Substantia nigra (tissue), 51 donors: ENCODE measurements at places on chromosomes 2 and 18.

- no peak for DNase-seq
Measured at GRCh38 chr18:43422518-43422917, 145.2 kb upstream of the SYT4 start.

- no peak for DNase-seq
Measured at GRCh38 chr2:36705326-36706020, 9.0 kb downstream of the VIT start.

GRCh38 chr2:216495656-216496055, 3.0 kb upstream of the RPL37A start:
- DNase-seq: no peak

DNA sequence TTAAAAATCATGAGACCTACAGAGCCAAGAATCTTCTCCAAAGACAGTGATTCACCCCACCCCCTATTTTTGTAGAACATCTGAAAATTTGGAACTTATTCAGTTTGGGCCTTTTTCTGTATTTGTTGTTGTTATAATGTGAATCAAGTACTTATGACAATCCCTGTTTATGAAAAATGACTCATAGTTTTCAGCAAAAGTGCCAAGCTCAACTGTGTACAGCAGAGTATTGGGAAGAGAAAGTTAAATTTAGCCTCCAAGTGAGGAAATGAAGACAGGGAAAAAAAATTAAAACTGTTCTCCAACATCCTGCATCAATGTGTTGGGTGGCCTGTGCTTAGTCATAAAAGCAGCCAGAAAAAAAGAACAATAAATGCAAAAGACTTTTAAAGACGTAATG, 46.2 kb downstream of the LRATD1 start:
- DNase-seq: no peak

DNA sequence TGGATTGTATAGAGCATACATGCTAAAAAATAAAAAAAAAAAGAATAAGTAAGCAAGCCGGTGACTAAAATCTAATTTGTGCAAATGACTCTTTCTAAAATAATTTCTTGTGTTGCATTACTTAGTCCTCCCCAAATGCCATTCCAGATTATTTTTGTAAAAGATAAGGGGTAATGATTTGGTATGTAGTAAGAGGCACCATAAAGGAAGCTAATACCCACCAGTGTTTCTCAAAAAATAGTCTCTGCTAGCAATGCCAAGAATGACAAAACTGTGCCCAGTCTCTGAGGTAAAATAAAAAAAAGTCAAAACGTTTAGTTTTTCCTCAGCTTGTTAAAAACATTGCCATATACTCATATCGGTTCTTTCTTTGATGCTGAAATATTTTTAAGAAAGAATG, 2.7 kb downstream of the METTL5 start:
- no peak for DNase-seq

- DNase-seq: no peak
Measured at GRCh38 chr2:208062961-208063360, 37.6 kb upstream of the PLEKHM3 start.

DNA sequence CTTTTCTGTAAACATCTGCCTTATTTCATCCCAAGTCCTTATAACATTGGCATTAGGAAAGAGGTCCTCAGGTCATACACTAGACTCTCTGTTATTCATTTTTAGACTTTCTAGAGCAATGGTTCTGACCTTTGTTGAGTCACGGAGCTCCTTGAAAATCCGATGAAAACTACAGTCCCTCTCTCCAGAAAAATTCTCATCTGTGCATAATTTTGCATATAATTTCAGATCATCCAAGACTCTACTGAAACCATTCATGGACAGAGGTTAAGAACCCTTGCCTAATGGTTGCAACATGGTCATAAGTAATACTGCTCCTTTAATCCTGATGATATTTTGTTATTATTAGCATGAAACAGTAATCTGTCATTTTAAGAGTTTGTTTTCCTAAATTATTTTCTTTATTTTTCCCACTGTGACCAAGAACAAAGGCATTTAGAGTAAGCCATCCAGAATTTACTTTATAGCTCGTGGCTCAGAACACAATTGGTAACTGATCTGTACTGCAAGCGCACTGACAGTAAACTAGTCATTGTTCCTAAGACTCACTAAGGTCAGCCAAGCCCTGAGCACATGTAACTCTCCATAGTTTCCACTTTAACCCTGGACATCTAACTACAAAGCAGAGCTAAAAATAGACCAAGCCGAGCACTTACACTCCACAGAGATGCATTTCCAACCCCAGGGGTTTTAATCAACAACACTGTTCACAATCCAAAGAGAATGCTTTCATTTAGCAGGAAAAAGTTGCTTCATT, 8.4 kb downstream of the MYOM1 start:
- DNase-seq: no peak

DNA sequence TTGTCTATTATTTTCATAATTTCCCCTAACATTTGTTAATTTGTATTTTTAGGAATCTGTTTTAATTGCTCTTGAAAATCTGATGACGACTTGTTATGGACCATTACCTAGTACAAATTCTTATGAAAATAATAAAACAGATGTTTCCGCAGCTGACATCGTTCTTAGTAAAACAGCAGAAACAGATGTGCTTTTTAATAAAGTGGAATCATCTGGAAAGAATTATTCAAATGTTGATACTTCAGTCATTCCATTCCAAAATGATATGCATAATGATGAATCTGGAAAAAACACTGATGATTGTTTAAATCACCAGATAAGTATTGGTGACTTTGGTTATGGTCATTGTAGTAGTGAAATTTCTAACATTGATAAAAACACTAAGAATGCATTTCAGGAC, 69.9 kb downstream of the PMS1 start:
- no peak for DNase-seq

DNA sequence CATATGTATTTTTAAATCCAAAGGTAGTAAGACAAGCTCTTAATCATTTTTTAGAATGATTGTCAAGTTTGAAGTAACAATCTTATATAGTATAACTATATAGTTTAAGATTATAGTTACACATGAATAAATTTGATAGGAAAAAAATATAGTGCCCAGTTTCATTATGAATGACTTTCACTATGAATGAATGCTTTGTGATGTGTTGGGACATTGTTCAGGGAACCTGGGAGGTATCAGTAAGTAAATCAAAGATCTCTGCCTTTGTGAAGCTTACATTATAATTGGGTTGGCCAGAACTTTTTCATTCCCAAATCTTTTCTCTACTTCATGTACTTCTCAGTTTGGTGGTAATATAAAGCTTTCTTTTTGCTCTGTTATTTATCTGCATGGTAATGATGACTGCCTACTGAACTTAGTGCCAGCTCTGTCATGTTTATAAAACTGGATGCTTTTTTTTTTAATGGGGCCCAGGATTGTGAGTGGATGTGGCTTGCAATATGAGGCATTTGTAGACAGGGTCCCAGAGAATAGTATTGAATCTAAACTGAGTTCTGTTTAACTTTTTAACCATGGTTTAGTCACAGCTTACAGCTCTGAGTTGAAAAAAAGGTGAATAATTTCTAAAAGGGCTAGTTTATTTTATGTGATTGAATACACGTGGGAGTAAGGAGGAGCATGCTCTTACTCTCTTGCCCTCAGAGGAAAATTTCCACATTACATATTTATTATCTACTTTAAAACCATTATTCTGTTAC, 23.3 kb downstream of the GLS start:
- DNase-seq: no peak

- no peak for DNase-seq
Measured at GRCh38 chr2:102940684-102941083, 178.9 kb downstream of the TMEM182 start.

DNA sequence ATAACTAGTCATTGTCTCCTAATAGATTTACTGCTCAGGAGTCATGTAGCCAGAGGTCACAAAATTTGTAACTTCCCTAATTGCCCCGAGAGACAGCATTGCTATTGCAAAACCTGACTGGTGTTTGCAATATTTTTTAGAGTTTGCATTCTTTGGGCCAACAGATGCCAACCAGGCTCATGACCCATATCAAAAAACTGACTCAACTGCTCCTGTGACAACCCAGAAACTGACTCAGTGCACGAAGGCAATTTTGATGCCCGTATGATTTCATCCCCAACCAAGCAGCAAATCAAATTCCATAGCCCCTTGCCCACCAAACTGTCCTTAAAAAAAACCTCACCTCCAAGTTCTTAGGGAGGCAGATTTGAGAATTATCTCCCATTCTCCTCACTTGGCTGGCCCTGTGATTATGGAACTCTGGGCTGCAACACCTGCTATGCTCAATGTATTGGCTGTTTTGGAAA, 951.3 kb downstream of the TSN start:
- no peak for DNase-seq

DNA sequence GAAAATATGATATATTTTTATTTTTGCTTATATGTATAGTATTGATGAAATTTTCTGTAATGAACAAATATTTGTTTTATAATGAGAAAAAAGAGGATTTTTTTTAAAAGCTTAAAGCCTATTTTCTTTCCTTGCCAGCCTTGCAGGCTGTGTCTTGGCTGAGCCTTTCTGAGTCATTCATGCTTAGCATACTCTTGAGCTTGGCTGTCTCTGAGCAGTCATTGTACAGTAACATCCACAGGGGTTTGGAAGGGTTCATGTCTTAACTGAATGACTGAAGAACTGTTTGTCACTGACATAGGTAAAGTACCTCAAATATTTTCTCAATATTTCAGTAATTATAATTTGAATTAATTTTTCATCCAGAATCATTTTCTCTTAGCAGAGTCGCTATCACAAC, 49.3 kb downstream of the GPR39 start:
- DNase-seq: no peak

GRCh38 chr2:69043736-69044400, 30.9 kb downstream of the ANTXR1 start:
- DNase-seq: no peak

DNA sequence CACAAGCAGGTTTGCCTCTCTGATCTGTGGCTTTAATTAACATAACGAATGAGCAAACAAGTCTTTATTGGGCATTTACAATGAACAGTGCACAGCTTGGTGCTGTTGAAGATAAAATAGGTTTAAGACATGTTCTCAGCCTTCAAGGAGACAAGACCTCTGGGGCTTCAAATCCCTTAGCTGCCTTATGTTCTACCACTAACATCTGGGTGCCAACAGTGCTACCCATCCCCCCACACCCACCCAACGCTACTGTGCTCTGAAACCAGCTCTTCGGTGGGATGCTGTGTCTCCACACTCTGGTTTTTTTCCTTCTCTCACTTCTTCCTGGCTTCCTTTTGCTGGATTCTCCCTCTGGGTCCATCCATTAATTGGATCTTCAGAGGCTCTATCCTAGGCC, 14.1 kb upstream of the B3GNT2 start:
- DNase-seq: no peak

DNA sequence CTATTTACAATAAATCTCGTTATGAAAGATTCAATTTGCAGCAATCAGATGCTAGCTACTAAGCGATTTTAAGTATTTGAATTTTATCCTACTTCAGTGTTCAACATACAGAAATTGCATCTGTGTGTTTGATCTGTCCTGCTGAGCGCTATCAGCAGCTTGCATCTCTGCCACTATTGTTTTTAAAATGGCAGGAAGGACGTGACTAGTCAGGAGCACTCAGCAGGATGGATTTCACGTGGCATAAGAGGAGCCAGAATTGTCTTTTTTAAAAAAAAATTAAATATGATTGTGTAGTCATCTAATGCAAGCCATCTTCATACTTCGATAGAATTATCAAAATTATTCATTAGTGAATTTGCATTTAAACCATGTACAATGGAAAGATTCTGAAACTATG, 2.8 kb upstream of the KLHL14 start:
- no peak for DNase-seq

DNA sequence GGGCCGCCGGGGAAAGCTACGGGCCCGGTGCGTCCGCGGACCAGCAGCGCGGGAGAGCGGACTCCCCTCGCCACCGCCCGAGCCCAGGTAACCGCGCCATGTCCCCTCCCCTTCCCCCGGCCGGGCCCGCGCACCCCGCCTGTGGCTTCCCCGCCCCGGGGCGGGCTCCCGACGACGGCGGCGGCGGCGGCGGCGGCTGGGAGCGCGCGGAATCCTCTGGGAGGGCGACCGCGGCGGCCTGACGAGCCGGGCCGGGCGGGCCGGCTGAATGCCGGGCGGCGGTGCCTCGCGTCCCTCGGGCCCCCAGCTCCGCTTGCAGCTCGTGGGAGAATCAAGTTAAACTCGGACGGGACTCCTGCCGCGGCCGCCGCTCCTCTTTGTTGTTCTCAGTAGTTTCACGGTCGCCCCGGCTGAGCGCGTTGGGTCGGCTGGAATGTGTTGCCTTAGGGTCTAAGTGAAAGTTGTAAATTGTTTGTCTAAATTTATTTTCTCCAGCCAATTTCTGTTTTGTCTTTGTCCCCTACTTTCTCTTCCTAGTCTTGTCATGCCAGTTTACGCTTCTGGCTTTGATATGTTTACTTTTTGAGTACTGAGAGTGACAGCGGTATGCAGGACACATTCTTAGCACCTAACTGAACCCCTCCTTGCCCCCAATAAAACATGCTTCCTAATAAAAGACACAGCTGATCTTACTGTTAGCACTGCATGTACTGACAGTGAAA, 685 bp downstream of the SMAD4 start:
- peak; percentile 70 for DNase-seq

DNA sequence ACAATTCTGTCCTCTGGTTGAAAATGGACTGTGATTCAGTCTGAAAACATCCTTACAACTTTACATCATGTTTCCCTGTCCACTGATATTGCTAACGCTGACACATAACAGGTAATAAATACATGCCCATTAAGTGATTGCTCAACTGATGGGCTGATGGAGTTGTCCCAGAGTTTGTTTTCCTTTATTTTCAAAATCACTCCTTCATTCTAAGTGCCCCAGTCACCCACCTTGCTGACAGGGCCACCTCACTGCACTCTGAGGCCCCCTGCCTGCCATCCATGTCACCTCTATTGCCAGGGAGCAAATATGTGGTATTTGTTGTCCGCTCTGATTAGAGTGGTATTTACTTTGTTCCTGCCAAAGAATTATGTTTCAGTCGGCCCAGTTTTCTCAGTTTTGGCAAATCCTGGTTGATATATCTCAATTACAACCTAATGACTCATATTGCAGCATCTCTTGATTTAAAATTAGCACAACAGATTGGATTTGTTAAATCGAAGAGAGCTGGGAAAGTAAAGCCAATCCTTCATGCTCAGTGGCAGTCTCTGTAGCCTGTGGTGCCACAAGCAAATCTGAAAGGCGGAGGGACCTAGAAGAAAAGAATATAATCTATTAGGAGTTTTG, 105.1 kb downstream of the RDH14 start:
- DNase-seq: no peak
